ENCODE measurements at places on chromosomes 7 and 10.

DNA sequence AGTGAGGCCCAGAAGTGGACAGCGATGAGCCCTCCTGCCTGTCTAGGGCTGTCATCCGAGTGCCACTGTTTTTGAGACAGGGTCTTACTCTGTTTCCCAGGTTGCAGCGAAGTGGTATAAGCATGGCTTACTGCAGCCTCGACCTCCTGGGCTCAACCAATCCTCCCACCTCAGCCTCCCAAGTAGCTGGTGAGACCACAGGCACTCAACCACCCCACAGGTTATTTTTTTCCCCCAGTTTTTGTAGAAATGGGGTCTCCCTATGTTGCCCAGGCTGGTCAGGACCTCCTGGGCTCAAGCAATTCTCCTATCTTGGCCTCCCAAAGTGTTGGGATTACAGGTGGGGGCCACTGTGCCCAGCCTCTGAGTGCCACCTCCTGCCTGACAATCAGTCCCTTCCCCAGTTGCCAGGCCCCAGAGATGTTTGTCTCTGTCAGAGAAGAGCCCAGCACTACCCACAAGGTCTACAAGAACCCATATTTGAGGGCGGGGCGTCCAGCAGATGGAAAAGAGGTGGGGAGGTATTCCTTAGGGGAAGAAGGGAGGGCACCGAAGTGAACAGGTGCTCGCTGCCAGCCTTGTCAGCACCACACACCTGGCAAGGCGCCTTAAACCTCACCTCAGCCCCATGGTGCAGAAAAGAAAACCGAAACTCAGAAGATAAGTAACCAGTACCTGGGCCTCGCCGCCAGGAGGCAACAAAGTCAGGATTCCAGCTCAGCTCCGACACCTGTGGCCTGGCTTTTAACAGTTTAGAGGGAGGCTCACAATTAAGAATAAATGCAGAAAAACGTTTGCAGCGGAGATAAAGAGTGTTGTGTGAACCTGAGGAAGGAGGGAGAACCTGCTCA is 77.4 kb upstream of the ANLN start:
- DNase-seq = no peak

GRCh38 chr10:80553436-80553835 is 15.7 kb downstream of the SH2D4B start:
- DNase-seq = no peak

GRCh38 chr10:58942724-58943123 is 233.7 kb upstream of the PHYHIPL start:
- no peak for DNase-seq

GRCh38 chr10:129966889-129967578 is 3.0 kb upstream of the EBF3 start:
- no peak for DNase-seq

- no peak for DNase-seq
Measured at GRCh38 chr10:62073429-62073828, 171.9 kb downstream of the ARID5B start.

DNA sequence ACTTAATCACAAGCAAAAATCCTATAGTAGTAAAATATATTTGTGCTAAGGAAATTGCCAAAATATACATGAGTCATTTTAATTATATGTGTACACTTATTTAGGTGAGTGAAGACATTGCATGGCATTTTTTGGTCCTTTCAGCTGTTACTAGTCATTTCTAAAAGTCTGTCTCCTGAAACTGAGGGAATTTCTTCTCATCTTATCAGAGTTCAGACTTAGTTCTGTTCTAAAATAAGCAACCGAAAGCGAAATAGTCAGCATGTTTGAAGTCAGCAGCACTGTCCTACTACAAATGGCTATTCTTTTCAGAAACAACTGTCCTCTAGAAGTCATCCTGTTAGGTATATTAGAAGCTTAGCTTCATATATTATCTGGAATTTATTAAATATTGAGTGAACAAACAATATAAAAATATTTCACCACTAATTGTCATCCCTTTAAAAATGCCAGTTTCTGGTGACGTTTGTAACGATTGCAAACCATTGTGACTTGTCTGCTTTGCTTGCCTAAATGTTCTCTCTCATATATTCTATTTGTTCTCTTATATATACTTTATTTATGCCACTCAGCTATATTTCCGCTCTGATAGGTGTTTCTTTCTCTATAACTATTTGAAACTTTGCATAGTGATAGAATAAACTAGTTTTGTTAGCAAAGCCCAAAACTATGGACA is 227.4 kb upstream of the KAT6B start:
- no peak for DNase-seq

DNA sequence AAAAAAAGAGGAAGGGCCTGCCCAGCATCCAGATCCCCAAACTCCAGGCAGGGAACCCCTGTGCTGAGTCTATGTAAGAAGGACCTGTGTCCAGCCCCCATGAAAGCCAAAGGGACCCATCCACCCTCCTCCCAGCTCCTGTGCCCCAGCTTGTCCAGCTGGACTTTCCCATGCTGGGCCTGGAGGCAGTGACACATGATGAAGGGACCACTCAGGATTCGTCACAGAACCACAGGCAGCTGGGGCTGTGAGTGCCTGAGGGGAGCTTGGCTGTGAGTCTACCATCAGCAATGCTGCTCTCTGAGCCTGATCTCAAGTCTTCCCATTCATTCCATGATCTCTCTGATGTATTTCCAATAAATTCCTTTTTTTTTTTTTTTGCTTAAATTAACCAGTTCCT is 36.2 kb upstream of the MNX1 start:
- DNase-seq = no peak

GRCh38 chr7:112708236-112708635 is 82.0 kb downstream of the TMEM168 start:
- DNase-seq = no peak

DNA sequence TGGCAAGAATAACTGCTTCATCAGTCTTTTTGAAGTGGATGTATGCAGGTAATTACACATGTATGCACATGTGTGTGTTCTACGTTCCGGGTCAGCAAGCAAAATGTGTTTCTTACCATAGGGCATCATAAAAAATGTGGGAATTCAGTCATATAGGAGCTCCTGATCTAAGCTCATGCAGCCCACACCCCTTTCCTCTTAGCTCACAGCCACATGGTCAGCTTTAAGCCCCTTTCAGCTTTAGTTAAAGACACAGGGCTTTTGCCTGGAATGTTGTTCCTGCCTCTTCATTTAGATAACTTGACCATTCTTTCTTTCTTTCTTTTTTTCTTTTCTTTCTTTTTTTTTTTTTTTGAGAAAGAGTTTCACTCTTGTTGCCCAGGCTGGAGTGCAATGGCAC is 258.1 kb downstream of the RPS24 start:
- DNase-seq = no peak

DNA sequence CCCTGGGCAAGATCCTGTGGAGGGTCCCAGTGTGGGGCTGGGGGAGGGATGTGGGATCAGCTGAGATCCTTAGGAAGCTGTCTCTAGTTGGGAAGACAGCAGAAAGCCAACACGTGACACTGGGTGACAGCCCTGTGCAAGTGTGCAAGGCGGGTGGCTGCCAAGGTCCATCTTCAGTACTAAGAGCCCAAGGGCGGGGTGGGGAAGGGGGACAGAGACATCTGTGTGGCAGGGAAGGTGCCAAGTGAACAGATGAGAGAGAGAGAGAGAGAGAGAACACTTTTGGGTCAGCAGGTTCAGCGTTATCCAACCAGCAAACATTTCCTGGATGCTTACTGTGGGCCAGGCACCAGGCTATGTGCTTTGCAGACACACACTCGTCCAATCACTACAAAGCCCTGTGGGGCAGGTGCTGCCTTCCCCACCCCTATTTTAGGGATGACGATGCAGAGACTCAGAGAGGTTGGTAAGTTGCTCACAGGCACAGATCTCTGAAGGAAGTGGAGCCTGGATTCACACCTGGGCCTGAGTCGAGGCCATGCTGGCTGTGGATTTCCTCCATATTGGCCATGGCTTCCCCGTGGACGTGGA is 135.7 kb downstream of the GRK5 start:
- DNase-seq = no peak

- DNase-seq = peak; percentile 46
Measured at GRCh38 chr10:22320591-22321155, at the start of gene BMI1. Gene BMI1, plus strand, starts transcription at chr10:22321099. Its CDS starts 5,351 bp downstream, at chr10:22326450.

DNA sequence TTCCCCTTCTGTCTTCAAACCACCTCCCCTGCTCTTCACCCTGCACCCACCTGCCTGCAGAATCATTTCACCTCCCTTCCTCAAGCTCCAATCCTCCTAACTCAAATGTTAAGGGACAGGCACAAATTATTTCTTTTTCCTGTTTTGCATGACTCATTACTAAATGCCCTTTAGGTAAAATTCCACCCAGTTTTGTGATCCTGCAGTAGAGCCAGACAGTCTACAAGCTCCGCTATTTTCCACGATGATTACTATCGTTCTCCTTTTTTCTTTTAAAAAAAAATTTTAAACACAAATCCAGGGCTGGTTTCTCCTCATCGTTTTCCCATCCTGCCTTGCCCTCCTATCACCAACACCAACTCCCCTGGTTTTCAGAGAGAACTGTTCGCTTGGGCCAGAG is 186.8 kb upstream of the YAE1 start:
- DNase-seq = no peak

DNA sequence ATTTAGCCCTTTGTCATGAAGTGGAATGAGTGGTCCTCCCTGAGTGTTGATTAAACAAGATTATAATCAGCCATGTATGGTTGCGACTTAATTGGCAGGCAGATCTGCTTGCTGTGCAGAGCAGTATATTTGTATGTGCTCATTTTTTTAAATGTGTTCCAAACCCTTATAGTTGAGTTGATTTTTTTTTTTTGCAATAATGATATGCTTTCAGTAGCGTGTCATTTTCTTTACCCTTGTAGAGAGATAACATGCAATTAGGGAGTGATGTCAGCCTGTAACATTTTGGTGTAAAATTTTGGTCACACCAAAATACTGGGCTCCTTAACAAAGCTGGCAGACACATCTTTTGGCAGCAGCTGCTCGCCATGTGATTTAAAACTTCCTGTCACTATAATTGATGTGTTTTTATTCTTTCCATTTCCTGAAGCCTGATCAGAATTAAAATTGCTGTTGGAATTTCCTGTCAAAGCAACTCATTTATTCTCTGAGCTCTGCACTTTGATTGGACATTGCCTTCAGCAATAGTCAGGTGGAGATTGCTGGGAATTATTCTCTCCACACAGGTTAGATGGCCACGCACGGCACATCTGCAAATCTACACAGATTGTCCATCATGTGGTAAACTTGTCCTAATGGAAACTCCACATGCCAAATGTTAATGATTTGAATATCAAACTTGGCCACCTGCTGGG is 125.3 kb downstream of the DYNC1I1 start:
- no peak for DNase-seq

GRCh38 chr7:113292105-113292504 is 173.8 kb upstream of the SMIM30 start:
- no peak for DNase-seq

DNA sequence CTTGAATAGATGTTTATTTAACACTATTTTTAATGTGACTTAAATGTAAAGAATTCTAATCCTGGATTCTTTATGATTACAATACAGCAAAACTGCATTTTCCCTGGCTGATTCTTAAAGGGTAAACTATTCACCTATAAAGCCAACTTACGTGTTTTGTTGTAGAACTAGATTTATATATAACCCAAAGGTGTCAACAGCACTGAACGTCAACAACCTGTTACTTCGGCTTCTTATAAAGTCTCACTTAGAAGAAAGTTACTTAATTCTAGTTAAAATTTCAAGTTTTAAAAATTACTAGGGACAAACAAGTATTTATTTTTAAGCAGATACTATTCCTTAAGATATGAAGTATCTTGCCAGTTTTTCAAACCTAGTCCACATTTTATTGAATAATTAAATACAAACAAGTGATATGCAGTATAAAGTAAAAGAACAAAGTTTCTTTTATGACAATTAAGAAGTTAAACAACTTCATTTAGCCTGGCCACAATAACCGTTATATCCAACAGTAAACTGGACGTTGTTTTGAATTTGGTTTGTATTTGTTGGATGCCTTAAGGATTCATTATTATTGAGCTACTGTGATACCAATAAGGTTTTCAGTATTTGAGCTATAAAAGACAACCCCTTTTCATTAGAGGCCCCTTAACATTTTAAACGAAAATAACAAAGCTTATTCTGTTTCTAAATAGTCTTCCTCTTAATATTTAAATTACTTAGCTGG is 83.1 kb downstream of the SNX10 start:
- no peak for DNase-seq

DNA sequence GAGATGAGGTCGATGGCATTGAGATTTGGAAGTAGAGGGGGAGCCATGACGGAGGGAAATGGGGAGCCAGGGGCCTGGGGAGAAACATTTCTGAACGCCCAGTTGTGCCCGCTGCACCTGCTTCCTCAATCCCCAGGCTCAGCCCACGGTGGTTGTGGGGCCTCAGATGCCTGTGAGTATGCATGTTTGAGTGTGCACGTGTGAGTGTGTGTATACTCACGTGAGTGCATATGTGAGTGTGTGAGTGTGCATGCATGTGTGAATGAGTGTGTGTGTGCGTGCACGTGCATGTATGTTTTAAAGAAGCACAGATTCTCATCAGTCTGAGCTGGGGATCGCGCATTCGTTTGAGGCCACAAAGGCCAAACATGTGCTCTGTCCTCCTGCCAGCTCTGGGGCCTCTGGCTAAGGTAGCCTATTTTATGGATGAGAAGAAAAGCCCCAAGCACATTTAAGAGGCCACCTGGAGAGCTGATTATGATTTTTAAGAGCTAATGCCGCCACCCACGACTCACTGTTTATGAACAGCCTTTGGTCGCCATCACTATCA is 154.8 kb downstream of the ARHGAP12 start:
- DNase-seq = no peak

DNA sequence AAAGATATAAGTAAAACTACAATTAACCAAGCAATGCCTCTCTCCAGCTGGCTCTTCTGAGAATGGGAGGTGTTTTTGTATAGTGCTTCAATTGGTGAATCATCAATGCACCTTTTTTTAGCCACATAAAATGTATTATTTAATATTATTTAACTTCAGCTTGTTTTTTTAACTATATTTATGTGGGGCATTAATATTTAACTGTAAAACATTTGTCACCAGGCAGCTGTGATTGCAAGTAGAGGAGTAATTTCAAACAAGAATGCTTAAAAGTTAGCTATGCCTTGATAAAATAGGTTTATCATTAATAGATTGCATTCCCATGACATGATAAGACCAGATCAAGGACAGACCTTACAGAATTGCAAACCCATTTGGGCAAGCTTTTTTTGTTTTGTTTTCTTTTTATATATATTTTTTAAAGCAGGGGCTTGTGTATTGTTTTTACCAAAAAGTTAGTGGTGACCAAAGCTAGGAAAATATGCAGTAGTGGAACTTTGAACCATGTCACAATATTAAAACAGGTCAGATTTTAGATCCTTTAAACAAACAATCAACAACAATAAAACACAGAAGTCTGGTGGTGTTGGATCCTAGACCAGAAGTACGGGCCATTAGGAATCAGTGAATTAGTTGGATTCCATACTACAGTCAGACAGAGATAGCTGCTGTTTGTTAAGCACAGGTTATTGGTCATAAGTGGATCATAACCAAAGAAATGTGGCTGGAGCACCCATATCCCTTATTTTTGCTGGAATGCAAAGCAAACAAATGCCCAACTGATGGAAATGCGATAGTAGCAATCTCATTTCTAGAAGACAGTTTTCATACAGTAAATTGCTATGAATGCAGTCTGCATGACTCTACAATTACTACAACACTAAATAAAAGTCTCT is 2.9 kb downstream of the CAV2 start:
- DNase-seq = no peak

GRCh38 chr10:71912431-71912830 is 51.8 kb upstream of the CHST3 start:
- DNase-seq = no peak

All from stimulated activated CD4-positive, alpha-beta T cell treated with anti-CD3 and anti-CD28 coated beads, Interleukin-15, amount 100 ng/mL, for 1 hour (primary cell).